ENCODE measurements at places on chromosomes 1 and 21.

DNA sequence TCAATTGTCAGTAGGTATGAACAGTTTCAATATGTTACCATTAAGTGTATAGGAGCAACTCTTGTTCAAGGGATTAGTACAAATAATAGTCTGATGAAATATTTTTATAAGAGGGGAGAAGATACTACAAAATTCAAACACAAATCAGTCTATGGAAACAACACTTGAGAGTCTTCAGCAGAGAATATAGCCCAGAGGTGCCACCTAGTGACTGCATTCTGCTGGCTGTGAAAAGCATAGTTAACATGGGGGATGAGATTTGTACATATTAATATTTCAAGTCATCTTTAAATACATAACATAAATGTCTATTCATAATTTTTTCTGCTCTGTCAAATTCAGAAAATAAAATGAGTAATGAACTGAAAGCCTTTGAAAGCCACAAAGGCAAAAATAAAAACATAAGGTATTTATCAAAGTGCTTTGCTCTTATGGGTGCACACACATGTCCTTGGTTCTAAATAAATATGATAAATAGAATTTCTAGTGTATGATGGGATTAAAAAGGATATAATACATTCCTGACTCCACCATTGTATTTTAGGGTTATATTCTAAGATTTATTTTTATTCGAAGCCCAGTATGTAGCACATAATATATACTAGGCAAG, 440.9 kb upstream of the ZRANB2 start:
- DNase-seq, result no peak

DNA sequence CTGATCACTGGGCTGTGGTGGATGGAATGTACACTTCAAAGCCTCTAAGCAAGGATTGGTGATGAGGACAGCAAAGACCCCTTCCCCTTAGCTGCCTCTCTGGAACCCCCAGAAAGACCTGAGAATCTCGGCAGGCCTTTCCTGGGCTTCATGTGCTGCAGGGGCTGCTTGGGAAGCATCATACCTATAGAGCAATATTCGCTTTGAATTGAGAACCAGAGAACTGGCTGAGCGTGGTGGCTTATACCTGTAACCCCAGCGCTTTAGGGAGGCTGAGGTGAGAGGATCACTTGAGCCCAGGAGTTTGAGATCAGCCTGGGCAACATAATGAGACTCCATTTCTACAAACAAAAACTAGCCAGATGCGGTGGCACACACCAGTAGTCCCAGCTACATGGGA, 22.0 kb downstream of the CSF1 start:
- DNase-seq, result no peak

DNA sequence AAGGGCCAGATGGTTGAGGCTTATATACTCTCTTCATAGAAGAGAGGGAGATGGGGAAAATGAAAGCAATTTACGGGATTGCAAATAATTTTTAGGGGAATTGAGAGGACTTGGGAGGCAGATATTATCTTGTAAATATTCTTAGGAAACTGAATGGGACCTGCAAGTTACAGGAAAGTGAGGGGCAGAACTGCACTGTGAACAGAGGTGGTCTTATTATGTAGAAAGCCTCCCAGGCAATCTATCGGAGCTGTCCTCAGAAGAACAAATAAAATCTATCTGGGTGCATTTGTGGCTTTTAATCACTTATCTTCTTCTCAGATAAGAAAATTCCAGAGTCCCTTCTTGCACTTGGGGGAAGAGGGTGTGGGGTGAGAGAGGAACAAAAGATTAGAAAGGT, 223.5 kb downstream of the RHOU start:
- DNase-seq, result no peak

GRCh38 chr1:231679109-231679508, 52.5 kb downstream of the DISC1 start:
- no peak for DNase-seq

DNA sequence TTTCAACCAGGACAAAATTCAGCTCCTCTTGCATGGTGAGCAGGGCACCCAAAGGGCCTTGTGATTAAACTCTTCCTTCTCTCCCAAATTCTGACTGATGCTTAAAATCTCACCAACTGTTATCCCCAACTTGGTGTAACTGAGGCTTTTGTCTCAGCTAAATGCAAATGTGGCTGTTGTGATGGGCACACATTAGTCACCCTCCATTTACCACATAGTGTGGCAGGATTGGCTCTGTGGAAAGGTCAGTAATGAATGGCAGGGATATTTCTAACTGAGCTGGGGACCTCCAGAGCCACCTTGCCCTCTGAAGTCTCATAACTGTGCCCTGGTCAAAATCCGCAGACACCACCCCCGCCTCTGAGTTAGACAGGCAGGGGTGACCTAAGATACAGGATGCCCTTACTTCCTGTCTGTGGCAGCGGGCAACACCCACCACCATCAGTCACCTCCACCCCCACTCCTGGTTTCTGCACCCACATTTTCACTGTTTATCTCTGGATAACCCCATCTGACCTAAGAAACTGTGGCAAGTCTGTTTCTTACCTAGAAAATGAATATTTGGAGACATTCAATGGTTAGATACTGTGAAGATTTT, 25.4 kb upstream of the RGS16 start:
- no peak for DNase-seq

DNA sequence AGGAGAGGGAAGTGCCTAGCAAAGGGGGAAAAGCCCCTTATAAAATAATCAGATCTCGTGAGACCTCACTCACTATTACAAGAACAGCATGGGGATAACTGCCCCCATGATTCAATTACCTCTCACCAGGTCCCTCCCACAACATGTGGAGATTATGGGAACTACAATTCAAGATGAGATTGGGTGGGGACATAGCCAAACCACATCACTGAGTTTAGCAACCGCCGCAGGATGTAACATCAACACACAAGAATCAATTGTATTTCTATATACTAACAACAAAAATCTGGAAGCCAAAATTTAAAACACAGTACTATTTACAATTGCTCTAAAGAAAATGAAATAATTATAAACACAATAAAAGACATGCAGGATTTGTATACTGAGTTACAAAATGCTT, 21.9 kb downstream of the DIRAS3 start:
- DNase-seq, result no peak

- no peak for DNase-seq
Observed at GRCh38 chr1:29633771-29634170, 397.4 kb downstream of the PTPRU start.

DNA sequence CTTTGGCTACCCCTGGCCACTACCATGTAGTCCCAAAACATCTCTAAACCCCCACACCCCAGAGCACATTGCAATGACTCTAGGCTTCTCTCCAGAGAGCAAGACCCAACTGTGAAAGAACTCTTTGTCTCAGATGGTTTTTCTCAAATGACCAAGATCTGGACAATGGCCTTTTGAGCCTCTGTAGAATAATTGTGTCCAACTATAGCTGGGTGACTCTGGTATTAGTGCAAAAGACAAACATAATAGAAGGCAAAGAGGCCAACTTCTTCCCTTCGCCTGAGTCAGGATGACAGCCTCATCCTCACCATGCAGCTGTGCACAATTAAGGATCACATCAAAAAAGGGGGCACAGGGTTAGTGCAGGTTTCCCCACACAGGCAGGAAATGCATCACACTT, 139.6 kb downstream of the BRINP2 start:
- no peak for DNase-seq

- no peak for DNase-seq
Observed at GRCh38 chr1:12627296-12627695, 9.3 kb upstream of the DHRS3 start.

- DNase-seq, result no peak
Observed at GRCh38 chr1:18037651-18038050, 69.9 kb upstream of the IGSF21 start.

DNA sequence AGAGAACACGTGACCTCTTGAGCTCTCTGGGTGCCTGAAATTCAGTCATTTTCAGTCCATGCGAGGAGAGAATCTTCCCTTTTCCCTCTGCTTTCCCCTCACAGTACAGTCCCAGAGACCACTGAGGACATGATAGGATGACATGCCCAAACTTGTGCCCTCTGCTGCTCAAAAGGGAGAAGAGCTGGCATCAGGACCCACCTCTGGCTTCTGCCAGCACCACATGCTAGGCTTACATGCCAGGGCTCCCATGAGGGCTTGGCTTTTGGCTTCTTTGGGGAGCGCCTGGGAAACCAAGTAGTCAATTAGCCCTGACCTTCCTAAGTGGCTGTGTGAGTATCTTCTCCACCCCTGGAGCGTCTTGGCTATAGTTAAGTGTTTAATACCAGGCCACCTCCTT, 13.8 kb upstream of the KCNQ4 start:
- no peak for DNase-seq

DNA sequence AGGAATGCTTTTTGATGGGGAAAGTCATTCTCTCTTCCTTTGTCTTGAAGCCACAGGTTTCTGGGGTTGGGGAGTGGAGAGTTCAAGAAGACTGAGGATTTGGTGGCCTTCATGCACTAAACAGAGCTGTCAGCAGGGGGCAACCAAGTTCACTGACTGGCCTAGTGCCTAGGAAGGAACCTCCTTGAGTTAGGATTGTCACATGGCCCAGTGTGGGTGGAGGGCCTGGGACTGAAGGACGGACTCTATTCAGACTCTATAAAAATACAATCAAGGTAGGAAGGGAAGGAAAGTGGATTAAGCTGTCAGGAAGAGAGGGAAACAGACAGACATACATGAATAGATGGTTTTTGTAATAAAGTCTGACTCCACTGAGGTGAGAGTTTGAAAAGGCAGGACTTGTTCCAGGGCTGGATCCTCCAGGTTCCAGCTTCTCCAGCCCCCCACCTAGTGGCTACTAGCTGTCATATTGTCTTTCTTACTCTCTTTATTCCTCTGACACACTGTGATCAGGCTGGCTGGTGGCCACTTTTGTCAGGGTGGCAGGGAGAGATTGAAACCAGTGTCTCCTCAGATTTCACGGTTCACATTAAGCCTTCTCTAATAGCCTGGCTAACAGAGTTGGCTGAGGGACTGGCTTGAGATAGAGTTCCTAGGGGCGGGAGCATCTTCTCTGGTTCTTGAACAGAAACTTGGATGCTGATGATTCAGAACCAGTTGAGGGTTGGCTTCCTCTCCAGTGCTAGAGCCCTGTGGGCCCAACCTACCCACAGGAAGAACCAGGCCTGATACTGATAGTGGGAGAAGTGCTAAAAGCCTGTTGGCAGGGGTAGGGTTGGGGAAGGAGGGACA, 4.1 kb upstream of the SH3BGRL3 start:
- DNase-seq, result peak; percentile 72

GRCh38 chr1:1196431-1197187, 9.8 kb downstream of the TNFRSF18 start:
- DNase-seq, result no peak

- DNase-seq, result no peak
Observed at GRCh38 chr1:15736038-15736891, at the start of gene SLC25A34. SLC25A34 (plus strand) TSS chr1:15736258; CDS start chr1:15736486, 228 bp downstream.

- no peak for DNase-seq
Observed at GRCh38 chr1:168469690-168470089, 74.1 kb downstream of the XCL2 start.

DNA sequence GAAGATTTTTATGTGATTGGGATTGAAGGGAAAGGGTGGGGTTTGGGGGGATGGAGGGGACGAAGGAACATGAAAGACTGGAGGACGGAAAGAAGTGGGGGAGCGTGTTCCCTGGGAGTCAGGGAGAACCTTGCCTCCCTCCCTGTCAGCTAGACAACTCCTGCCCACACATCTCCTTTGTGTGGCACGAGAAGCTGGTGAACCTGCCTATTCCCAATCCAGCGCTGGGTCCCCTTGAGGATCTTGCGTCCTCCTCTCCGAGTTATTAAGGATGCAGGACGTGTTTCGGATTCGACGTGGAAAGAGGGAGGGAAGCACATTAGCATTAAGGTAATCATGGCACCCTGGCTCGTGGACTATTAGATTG, 1.4 kb downstream of the LRRC7 start:
- no peak for DNase-seq

DNA sequence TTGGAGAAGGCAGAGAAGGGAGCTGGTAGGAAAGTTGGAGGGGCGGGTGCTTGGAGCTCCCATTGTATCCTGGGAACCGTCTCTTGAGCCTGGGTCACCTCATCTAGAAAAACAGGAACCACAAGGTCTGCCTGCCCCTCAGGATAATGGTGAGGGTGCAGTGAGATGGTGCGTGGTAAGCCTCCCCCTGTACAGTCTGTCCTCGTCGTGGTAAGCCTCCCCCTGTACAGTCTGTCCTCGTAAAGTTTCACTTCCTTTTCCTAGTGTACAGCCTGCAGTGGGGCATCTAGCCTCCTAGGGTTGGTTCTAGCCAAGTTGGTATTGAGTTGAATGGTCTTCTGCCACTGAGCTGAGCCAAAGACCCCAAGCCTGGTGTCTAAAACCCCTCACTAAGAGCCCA, 66.5 kb upstream of the IGSF21 start:
- DNase-seq, result no peak

DNA sequence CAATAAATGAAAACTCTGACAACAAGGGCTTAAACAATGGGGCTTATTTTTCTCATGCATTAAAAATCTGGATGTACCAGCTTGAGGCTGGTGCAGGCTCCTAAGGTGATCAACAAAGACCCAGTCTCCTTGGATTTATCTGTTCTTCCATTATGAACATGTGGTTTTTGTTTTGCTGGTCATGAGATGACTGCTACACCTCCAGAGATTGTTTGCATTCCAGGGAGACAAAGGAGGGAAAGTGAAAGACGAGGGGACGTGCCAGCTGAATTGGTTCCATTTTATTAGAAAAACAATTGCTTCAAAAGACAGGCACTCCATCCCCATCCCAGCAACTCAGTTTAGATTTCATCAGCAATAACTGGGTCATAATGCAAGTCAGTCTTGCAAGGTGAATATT, 90.9 kb upstream of the KCNK1 start:
- no peak for DNase-seq

GRCh38 chr1:244833734-244834542, 1.5 kb upstream of the COX20 start:
- DNase-seq, result peak; percentile 27

DNA sequence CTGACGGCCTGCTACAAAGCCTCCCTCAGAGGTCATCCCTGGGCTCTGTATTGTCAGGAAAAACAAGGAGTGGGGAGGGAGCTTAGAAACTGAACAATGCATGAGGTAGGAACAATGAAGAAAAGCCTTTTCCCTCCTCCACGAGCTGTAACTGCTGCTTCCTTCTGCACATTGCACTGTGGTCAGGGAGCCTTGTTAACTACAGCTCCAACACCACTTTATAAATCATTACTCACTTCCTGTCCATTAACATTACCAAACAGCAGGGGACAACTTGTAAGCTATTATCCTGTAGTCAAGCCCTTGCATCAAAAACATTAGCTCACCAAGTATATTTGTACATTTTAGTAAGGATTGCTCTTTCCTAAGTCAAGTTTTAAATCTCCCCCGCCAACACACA, 336.0 kb upstream of the NR5A2 start:
- DNase-seq, result no peak

- peak; percentile 62 for DNase-seq
Observed at GRCh38 chr1:11337580-11338073, 64.6 kb downstream of the UBIAD1 start.

- no peak for DNase-seq
Observed at GRCh38 chr1:243264717-243265116, 8.9 kb downstream of the SDCCAG8 start.

GRCh38 chr1:116663821-116664220, 3.7 kb downstream of the IGSF3 start:
- no peak for DNase-seq

Measured in effector CD8-positive, alpha-beta T cell (primary cell).